ENCODE measurements at places on chromosomes 16 and 17.

GRCh38 chr17:19402171-19402570, 8.9 kb upstream of the RNF112 start:
- peak; percentile 10 for DNase-seq

DNA sequence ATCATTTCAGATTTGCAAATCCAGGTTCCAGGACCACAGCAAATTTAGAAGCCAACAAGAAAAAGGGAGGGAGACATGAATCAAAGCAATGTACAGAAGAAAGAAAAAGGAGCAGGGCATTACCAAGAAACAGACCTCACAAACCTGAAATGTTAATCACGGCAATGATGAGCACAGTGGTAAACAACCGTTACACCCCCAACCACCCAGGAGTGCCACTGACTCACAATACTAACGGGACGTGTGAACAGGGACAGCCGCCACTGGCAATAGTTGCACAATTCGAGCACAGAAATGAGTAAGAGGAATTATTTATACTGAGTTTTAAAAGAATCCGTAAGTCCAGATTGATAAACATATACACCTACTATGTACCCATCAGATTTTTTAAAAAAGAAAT, 13.8 kb downstream of the USP22 start:
- no peak for DNase-seq

GRCh38 chr16:88538366-88539060, 31.7 kb upstream of the ZC3H18 start:
- no peak for DNase-seq

GRCh38 chr16:61432421-61432820, 603.8 kb downstream of the CDH8 start:
- DNase-seq, result no peak

- peak; percentile 61 for DNase-seq
Observed at GRCh38 chr16:66511602-66512271, 38.2 kb downstream of the TK2 start.

DNA sequence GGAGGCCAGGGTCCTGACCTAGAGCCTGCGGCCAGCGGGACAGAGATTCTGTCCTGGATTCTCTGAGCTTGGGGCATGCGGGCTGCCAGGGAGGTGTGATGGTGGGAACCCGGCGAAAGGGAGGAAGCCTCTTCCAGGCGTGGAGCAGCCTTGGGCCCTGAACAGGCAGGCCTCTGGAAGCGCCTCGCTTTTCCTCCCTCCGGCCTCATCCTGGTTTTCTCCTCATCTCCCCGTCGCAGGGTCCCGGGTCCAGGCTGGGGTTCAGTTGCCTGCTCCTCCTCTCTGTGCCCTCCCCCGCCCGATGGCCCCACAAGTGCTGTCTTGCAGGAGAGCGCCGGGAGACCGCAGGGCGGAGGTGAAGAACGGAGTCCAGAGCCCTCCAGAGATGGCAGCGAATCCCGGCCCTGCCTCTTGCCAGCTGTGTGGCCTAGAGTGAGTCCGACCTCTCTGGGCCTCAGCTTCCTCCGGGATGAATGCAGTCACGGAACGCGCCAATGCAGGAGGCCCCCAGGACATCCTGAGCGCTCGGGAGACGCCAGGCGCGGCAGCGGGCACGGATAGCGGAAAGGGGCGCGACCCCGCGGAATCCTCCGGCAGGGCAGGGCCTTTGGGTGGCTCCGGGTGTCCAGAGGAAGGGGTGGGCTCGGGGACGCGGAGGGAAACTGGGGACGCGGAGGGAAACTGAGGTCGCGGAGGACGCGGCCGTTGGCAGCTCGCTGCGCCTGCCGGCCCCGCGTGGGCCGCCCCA, 553 bp upstream of the RAB11FIP4 start:
- DNase-seq, result no peak

- DNase-seq, result peak; percentile 26
Observed at GRCh38 chr17:57838857-57839570, 10.8 kb downstream of the MRPS23 start.

DNA sequence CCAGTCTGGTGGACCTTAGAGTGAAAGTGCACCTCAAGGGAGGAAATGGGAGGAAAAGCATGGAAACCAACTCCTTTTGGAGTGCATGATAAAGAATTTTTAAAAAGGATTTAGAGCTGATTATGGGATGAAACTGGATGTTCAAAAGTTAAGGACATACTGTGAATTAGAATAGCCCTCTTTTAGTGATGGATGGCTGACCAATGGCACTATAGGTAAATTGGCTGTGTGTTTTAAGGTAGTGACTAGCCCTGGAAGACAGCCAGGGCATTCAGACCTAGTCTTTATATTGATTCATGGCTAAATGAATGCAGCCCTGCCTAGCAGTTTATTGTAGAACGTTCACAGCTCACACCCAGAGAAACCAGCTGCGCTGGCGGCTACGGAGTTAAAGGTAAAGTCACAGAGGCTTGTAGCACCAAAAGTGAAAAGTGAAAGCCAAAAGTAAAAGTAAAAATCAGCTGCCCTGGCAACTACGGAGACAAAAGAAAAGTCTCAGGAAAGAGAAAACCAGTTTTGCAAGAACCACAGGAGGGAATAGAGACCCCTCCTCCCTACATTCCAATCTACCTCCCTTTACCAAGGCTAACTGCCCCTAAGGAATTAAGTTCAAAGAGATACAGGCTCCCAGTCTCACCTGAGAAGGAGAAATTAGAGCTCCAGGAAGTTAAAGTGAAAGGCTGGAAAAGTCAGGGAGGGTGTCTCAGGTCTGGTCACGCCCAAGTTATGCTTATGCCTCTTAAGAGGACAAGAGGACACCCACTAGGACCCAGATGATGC, 21.8 kb downstream of the ACSM1 start:
- peak; percentile 71 for DNase-seq

- DNase-seq, result no peak
Observed at GRCh38 chr16:72042157-72042660, 12.1 kb upstream of the HP start.
